ENCODE measurements at places on chromosomes 5 and 9.

- no peak for DNase-seq
Observed at GRCh38 chr9:105070176-105070575, 142.2 kb upstream of the ABCA1 start.

DNA sequence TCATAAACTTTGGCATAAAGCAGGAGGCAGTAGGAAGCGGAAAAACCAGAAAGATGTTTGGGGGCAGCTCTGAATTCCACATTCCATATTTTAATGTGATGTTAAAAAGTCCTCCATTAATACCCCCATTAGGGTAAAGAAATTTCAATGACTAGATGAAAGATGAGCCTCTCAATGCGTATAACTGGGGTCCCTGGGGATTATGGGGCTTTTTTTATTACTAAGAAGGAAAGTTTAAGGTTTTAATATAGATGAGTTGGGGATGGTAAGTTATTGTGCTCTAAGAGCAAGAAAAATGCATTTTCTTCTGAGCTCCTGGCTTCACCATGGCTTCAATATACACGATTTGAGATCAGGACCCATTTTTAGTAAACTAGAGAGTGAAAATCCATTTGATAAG, 321.9 kb downstream of the CDK5RAP2 start:
- no peak for DNase-seq

GRCh38 chr5:36363101-36363500, 61.4 kb upstream of the RANBP3L start:
- no peak for DNase-seq

DNA sequence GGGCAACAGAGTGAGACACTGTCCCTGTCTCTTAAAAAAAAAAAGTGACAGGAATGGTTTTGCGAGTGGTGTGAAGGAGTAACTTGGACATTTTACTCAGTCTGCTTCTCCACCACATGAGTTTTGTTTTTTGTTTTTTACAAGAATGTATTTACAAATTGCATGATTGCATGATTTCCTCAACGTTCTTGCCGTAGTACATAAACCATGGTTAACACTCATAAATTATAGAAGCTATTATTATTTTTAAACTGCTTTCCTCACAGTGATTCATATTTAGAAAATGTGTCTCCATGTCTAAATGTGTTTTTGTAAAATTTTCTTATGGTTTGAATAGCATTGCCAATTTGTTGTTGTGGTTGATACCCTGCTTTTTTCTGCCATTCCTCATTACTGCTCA, 220.0 kb downstream of the GOLPH3 start:
- no peak for DNase-seq

GRCh38 chr5:156043351-156043750, 283.6 kb upstream of the SGCD start:
- DNase-seq, result no peak

- DNase-seq, result no peak
Observed at GRCh38 chr9:116174347-116174746, 20.8 kb downstream of the PAPPA start.

- no peak for DNase-seq
Observed at GRCh38 chr5:371811-372555, 50.5 kb downstream of the AHRR start.

- DNase-seq, result no peak
Observed at GRCh38 chr5:17261075-17261474, 43.6 kb downstream of the BASP1 start.

- DNase-seq, result no peak
Observed at GRCh38 chr9:18472841-18473251, 1.1 kb upstream of the ADAMTSL1 start.

- DNase-seq, result no peak
Observed at GRCh38 chr5:92962752-92963151, 618.3 kb downstream of the NR2F1-AS1 start.

GRCh38 chr9:94995048-94995693, 268.7 kb downstream of the AOPEP start:
- no peak for DNase-seq

DNA sequence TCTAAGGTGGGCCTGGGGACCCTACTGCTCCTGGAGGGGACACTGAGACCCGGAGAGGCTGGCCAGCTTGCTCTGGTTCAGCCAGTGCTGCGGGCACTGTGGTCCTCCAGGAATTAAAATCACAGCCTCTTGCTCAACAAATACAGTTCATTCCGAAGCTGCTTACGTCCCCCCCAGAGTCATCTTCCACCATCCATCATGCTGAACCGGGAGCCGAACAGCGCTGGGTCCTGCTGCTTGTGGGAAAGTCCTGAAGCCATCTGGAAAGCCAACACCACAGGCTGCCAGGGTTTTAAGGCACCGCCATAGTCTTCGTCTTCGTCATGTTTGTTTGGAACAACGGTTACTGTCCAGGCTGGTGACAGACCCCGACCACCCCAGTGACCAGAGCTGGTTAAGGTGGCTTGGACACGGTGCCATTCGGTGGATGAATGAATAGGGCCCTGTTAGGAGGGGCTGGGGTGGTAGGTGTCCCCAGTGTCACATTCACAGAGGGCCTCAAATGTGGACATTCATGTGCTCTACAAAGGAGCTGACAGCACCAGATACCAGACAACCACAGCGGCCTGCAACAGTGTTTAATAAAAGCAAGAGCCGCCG, 81.6 kb upstream of the PHYKPL start:
- DNase-seq, result no peak

DNA sequence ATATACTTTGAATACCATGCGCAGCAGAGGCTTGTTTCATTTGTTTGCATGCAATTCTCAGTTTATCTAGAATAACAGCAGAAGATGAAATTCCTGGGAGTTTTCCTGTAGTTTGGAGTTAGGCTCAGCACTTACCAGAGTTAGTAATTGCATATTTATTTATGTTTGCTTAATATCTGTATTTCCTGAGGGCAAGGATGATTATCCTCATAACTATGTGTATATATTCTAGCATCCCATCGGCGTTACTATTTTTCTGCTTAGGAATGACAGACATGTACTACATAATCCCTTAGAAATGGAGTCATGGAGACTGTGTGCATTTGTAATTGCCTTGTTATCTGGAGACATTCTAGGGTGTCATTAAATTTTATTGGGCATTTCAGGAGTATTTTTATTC, 1184.8 kb downstream of the DTWD2 start:
- no peak for DNase-seq

DNA sequence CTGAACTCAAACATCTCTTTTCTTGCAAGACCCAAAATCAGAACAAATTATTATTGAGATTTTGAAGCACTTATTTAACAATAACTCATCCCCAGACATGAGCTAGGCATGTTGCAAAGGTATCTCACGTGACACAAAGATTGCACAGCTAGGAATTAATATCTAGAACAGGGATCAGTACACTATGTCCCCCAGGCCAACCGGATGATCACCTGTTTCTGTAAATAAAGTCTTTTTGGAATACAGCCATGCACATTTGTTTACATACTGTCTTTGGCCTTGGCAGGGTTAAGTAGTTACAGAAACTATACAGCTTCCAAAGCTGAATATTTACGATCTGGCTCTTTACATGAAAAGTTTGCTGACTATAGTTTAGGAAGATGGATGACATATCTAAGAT, 287.7 kb downstream of the ACTL7B start:
- no peak for DNase-seq

DNA sequence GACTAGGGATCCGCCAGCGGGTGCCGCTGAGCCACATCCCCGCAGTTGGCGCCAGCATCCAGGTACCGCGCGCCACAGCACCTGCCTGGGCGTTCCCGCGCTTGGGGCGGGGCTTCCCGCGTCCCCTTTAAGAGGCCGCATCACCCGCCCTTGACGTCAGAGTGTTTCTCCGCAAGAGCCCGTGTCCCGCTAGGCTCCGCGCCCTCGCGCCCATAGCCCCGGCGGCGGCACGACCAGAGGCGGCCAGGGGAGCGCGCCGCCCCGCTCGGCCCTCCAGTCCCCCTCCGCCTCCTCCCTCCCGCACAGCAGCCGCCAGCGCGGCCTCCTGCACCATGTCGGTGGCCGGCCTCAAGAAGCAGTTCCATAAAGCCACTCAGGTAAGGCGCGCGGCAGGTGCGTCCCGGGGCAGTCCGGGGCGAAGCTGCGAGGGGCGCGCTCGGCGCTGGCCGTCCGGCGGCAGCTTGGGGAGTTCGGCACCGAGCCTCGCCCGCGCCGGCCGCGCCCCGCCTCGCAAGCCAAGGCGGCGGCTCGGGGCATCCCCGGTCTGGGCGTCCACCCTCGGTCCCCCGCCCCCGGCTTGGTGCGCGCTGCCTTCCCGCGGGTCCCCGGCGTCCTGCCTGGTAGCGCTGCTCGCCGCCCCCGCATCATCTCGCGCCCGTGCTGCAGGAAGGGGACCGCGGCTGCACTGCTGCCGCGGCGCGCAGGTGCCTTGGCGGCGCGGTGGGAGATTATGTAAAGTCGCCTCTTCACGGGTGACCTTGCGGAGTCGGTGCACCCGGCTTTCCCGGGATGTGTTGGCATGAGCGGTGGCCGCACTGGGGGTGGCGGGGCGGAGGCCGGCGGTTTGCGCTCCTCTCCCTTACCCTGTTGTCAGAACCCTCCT, at the start of gene SH3GL2:
TSS of gene SH3GL2 (plus strand) at position 156 of the 883 bp plus-strand sequence.
- no peak for DNase-seq

- no peak for DNase-seq
Observed at GRCh38 chr5:135235551-135236227, 163.3 kb downstream of the MACROH2A1 start.

DNA sequence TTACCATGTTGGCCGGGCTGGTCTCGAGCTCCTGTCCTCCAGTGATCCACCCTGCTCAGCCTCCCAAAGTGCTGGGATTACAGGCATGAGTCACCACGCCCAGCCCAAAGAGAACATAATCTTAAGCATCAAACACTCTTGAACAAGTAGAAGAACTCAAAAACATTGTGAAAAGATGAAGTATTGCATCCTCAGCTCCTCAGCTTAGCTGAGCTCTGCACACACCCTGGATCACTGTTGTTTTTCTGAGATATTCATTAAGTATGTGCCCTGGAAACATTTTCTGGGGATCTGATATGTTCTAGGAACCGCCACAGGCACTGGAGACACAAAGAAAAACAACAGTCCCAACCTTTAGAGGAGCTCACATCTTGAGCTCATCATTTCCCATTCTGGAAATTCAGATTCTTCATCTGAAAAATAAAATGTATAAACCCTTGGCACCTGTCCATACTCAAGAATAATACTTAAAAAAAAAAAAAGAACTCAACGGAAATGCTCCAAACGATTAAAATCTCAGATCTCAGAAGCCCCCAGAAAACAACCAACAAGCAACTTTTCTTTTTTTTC, 62.2 kb upstream of the ZNF462 start:
- no peak for DNase-seq

- DNase-seq, result no peak
Observed at GRCh38 chr5:175531361-175531760, 53.0 kb downstream of the SFXN1 start.

- no peak for DNase-seq
Observed at GRCh38 chr5:100260968-100261367, 274.2 kb upstream of the FAM174A start.

DNA sequence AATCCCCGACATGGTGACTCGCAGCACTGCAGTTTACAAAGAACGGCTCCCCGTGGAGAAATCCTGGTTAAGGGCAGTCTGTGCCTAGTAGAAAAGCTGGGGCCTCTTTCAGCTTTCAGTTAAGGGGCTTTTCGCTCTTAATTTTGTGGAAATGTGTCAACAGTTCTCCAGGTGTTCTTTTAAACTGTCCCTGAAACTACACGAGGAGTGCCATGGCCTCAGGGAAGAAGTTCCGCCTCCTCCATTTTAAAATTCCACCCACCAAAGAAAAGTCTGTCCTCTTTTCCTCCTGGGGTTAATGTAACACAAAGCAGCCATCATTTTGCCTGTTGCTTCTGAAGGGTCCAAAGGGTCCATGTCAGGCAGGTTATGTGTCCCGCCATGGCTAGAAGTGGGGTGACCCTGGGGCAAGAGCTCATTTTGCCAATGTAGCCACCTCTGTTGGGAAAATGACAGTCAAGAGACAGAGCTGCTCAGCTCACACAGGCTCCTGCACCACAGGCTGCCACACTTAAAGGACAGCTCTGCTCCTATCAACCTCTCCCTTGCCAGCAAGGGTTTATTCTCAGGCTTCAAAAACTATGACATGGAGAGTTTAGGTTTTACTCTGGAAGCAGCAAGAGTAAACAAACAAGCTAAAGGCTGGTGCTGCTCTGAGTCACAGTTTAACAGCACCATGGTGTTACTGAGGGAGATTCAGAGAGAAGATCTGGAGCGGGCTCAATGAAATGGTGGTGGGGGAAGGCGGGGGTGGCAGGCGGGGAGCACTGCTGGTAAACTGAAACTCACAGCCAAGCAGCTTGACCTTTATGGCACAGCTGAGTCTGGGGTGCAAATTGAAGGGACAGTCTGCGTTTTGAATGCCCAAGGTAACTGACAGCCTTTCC, 3.2 kb downstream of the WHRN start:
- no peak for DNase-seq

GRCh38 chr9:26012797-26013196, 334.6 kb upstream of the TUSC1 start:
- no peak for DNase-seq

DNA sequence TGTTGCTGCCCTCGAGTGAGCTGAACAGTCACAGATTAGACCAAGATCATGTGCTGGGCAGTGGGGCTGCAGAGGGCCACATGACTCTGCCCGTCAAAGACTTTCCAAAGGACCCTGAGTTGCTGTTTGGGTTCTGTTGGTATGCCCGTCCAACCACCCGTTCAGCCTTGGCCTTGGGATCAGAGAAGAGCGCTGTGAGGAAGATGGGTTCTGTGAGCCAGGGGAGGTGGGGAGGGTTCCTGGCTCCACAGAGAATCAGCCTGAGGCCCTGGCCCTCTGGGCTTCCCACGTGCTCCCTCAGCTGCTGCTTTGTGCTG, 72.6 kb downstream of the RGS3 start:
- no peak for DNase-seq

DNA sequence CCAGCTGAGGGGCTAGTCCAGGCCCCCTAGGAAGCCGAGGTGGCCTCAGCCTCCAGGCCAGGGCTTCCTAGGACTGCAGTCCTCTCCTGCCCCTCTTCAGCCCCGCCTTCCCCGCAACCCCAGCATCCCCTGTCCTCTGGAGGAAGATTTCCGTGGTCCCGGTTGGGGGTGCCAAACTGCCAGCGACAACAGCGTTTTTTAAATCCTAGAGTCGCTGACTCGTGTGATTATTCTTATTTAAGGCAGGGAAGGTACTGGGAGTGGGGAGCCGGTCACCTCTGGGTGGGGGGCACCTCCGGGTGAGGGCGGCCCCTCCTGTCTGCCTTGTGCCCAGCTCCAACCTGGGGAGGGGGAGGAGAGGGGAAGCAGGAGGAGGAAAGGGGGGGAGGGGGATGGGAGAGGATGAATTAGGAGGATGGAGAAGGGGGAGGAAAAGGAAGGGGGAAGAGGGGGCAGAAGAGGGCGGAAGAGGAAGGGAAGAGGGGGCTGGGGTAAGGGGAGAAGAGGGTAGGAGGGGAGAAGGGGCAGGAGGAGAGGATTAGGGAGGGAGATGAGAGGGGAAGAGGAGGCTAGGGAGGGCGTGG, 173.1 kb upstream of the IER5L start:
- DNase-seq, result no peak

- DNase-seq, result no peak
Observed at GRCh38 chr5:92364986-92365550, 982.0 kb upstream of the ARRDC3 start.
